ENCODE measurements at places on chromosomes 2 and 18.

- peak; percentile 72 for DNase-seq
Observed at GRCh38 chr2:120253021-120253882, 600 bp downstream of the RALB start.

GRCh38 chr18:56386856-56387255 lies 251.5 kb downstream of the TXNL1 start:
- DNase-seq, result no peak

- DNase-seq, result peak; percentile 52
Observed at GRCh38 chr2:55883357-55883756, 40.2 kb downstream of the EFEMP1 start.

DNA sequence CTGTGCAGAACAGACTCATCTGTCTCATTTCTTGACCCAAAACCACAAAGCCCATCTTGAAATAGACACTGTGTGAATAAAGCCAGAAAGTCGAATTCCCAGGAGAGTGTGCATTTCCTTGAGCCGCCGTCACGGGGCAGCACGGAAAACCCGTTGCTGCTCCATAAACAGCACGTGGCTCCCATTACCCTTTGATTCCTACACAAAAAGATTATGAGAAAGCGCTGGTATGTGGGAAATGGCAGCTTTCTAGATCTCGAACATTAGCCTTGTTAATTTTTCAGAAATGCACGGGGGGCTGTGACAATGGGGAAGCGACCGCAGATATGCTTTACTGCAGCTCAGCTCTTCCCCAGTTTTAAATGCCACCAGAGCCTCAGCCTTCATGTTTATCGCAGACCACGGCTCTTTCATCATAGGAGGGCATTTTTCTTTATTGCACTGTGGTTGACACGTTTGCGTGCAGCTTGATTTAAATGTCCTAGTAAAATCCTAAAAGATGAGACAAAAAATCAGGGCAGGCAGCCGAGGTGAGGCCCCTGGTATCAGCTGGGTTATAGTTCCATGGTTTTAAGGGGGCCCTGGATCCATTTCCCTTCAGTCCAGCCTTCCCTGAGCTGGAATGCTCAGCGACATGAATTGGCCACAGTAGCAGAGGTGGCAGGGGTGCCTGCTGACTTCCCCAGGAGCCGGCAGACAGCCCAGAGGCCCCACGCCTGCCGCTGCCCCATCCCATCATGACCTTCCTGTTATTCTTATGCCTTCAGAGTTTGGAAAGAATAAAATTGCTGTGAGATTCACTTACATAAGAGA lies 249.3 kb downstream of the NDUFA10 start:
- DNase-seq, result peak; percentile 51

DNA sequence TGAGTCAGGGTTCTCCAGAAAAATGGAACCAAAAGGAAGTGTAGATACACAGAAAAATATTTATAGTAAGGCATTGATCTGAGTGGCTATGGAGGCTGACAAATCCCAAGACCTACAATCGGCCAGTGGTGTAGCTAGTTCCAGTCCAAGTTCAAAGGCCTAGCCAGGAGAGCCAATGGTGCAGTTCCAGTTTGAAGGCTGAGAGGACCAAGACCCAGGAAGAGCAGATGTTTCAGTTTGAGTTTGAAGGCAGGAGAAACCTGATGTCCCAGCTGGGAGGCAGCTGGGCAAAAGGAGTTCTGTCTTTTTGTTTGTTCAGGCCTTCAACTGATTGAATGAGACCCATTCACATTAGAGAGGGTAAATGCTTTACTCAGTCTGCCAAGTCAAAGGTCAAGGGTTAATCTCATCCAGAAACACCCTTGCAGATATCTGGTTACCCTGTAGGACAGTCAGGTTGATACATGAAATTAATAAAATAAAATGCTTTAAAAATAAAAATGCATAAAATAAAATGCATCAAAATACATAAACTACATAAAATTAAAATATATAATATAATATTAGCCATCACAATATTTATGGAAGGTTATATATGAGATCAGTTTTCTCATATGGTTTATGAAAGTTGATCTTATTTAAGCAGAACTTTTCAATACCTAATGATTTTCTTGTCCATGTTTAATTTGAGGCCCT lies 38.7 kb downstream of the KCNE4 start:
- DNase-seq, result no peak

DNA sequence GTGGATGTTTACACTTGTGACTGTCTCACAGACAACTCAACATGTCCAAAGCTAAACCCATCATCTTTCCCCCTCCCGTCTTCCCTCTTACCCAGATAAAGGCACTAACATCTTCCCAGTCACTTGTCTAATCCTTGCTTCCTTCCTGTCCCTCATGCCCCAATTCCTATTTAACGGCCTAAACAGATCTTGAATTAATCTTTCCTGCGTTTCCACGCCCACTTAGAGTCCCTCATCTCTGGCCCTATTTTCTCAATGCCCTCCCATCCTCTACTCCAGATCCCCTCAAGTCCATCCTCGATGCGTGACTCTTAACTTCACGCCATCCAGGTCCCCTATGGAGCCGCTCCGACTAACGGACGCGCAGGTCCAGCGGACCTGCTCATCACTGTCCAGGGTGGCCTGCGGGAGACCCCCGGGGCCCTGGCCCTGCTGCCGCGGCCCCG lies 682 bp upstream of the SCLY start:
- DNase-seq, result no peak

DNA sequence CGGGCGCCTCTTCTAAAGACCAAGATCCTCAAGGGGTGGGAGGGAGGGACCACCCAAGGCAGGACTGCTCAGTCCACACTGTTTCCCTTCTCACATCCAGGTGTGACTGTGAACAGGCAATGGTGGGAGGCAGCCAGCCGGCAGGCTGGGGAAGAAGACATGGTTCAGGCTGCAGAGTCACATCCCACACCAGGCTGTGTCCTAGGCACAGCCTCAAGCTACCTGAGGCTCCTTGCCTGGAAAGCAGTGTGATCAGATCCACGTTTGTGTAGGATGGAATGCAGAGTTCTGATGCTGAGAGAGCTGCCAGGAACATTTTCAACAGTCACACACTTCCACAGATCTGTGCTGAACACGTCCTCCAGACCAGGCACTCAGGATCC lies 16.4 kb downstream of the SLC66A2 start:
- DNase-seq, result no peak

DNA sequence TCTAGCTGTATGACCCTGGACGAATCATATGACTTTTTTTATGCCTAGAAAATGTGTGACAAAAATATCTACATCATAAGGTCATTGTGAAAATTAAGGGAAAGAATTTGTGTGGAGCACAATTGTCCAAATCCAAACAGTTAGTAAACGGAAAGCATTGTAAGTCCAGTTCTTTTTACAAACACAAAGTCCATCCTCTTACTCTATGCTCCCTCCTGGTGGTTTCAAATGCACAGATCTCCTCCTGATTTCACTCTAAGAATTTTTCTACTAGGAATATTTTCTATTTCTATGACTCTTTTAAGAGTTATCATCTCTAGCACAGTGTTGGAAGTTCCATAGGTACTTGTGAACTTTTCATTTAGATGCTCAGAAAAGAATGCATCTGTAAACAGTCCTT lies 125.2 kb upstream of the ARL5A start:
- DNase-seq, result no peak

- DNase-seq, result no peak
Observed at GRCh38 chr2:26246818-26247217, 2.1 kb downstream of the HADHB start.

- no peak for DNase-seq
Observed at GRCh38 chr18:35502052-35502451, 4.3 kb upstream of the INO80C start.

DNA sequence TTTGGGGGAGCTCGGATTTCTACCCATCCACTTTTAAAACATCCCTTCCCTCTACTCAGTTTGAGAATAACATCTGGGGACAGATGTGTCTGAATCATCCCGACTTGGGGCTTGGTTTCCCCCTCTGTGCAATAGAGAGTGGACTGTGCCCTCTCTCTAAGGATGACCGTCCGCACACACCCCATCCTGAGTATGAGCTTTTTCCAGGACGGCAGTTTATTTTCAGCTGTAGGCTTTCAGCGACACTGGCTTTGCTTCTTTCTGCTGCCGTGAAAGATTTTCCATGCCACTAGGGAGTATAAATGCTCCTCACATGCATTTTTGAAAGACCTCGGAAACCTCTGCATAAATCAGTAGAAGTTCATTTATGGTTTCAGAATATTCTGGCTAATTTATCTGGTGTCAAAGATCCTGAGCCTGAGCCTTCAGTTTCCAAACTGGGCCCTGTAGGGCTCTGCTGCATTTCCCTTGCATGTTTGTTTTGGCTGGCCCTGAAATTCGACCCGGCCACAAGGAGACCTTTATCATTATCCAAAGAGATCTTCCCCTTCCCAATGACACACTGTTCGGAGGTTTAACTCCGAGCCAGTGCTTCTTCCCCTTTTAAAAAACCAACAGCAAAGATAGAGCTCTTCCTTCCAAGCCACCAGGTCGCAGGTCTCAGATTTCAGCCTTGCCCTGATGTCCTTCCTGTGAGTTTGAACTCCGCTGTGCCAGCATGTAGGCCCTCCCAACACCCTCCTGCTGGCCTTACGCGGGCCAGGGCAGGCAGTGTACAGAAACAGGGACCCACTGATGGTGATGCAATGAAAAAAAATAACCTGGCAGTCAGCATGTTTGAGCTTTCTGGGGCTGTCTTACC lies 53.3 kb downstream of the FECH start:
- DNase-seq, result no peak

GRCh38 chr2:105643405-105644173 lies 101.1 kb upstream of the NCK2 start:
- no peak for DNase-seq

- peak; percentile 52 for DNase-seq
Observed at GRCh38 chr2:239222312-239222660, 178.5 kb downstream of the HDAC4 start.

GRCh38 chr18:21826196-21826595 lies 85.6 kb downstream of the MIB1 start:
- peak; percentile 19 for DNase-seq

DNA sequence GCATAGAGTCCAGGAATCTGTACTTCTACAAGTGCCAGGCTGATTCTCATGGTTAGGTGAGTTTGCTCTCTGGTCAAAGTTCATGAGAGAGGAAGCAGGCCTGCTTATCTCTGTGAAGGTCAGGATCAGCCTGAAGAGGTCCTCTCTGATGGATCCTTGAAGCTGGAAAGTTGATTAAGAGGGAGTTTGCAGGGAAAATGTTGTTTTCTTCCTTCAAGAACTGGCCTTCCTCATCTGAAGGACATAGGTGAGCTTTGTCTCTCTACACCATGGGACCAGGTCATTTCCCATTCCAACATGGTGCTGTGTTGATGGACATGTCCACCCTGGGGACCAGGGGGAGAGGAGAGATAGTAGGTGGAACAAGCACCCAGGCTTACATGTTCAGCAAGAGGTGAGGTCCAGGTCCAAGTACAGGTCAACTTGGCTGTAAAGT lies 14.9 kb downstream of the CCL20 start:
- DNase-seq, result no peak

DNA sequence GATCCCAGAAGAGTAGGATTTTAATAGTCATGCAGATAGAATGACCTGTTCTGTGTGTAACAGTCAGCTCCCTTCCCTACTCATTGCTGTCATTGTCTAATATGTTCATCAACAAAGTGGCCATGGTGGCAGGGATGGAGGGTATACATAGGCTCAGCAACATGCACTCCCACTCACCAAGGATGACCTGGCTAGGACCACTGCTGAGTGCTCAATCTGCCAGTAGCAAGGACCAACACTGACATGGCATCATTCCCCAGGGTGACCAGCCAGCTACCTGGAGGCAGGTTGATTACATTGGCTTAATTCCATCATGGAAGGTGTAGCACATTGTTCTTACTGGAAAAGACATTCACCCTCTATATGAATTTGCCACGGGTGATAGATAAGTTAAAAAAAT lies 401.7 kb upstream of the CELF4 start:
- DNase-seq, result no peak

- no peak for DNase-seq
Observed at GRCh38 chr2:4588606-4589005, 885.2 kb downstream of the DCDC2C start.

DNA sequence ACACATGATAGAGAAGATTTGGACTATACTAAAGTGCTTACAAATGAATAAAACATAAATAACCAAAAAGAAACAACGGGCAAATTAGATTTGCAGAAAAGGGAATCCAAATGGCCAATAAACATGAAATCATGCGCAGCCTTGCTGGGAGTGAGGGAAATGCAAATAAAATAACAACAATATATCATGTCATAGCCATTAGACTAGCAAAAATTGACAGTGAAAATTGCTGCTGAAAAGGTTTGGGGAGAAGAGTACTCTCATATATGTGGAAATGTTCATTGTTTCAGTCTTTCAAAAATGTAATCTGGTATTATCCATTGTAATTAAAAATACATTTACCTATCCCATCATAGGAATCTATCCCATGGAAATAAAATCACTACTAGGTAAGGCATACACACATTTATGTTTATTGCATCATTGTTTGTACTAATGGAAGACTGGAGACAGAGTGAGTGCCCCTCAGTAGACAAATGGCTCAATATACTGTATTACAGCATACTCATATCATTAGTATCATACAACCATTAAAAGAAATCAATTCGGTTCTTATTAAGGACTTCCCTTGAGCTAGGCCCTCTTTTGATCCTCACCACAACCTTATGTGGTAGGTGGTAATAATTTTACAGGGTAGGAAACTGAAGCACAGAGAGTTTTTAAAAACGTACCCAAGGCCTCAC lies 94.1 kb upstream of the MSTN start:
- DNase-seq, result no peak

- no peak for DNase-seq
Observed at GRCh38 chr2:202762556-202762955, 109.0 kb downstream of the ICA1L start.

DNA sequence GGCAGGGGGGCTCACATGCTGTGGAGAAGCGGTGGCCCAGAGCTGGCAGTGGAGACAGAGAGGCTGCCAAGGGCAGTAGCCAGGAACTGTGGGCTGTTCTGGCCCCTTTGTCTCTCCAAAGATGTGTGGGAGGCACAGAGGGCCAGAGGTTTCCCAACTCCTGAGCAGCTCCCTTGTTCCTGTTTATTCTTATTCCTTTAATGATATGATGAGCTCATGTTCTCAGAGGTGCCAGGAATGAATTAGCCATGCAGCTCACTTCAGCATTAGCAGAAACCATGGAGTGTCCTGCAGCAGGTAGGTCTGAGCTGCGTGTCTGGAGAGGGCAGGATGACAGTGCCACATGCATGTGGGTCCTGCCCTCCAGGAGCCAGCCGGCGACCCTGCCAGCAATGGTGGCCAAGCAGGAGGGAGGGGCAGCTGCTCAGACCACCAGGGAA lies 77.9 kb upstream of the FZD7 start:
- no peak for DNase-seq

- no peak for DNase-seq
Observed at GRCh38 chr2:172834881-172835280, 99.2 kb downstream of the RAPGEF4 start.
